ENCODE measurements at places on chromosomes 13 and 19.

- no peak for DNase-seq
Observed at GRCh38 chr13:33251131-33251661, 34.4 kb downstream of the STARD13 start.

DNA sequence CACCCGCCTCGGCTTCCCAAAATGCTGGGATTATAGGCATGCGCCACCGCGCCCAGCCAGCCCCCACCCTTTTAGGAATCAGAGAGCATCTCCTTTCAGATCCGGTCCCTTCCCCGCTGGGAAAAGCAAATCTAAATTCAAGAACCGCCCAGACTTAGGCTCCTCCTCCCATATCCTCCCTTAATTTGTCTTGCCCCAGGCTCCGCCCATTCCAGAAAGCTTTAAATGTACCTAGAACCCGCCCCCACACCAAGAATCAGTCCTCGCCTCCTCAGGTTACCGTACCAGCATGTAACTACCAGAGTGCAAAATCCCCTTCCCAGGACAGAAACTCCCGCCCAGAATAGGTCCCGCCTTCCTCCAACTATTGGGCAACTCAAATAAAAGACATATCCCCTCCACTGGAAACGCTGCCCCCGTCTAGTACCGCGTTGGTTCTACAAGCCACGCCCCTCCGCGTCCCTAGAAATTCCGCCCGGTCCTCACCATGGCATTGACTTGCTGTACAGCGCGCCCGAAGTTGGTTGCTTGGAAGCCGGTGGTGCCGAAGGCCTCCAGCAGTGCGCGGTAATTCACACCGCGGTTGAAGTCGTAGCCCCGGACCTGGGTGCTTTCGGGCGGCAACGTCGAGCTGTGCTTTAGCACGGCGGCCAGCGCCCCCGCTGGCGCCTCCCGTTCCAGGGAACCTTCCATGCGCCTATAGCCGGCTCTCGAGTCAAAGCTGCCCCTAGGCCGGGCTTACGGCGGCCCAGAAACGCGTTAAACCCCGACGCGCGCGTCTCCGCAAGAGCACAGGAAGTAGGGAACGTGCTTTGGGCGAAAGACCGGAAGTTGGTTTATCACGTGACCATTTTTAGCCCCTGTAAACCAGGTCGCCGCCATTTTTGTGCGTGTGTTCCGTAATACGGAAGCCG lies at the start of gene DHPS:
DHPS (minus strand) TSS at position 807 of the 914 bp plus-strand sequence; CDS start at position 693, 114 bp downstream.
- DNase-seq: peak; percentile 83

DNA sequence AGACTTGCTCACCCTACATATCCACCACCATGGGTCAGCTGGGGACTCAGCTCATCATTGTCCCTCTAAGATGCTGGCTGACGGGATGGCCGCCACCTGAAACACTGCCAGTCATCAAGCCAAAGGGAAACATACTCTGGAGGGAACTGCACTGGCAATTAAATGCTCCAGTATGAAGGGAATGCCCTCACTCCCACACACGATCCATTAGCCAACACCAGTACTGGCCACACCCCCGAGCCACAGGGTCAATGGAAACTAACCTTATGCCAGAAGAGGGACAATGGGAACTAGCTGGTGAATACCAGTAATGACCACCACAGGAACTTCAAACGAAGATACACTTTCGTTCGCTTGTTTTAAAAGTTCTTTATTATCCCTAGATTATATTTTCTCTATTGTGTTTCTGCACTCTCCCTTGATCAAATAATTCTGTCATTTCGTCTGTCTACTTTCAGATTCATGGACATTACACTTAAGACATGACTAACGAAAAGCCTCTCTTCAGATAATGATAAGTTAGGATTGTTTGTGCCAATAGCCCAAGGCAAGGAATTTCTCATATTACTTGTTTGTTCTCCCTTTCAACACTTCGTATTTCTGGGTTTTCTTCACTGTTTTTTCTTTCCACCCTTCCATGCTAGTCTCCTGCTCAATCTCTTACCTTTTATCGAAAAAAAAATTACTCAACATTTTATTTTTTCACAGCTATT lies 1.7 kb upstream of the ZNF507 start:
- no peak for DNase-seq

GRCh38 chr19:33306191-33306590 lies 3.9 kb upstream of the CEBPA start:
- DNase-seq: no peak

GRCh38 chr19:46435009-46435408 lies 6.3 kb upstream of the PNMA8C start:
- DNase-seq: no peak

- no peak for DNase-seq
Observed at GRCh38 chr19:34994643-34995541, 5.2 kb upstream of the GRAMD1A start.

- DNase-seq: no peak
Observed at GRCh38 chr13:48110132-48110868, 15.4 kb upstream of the MED4 start.

DNA sequence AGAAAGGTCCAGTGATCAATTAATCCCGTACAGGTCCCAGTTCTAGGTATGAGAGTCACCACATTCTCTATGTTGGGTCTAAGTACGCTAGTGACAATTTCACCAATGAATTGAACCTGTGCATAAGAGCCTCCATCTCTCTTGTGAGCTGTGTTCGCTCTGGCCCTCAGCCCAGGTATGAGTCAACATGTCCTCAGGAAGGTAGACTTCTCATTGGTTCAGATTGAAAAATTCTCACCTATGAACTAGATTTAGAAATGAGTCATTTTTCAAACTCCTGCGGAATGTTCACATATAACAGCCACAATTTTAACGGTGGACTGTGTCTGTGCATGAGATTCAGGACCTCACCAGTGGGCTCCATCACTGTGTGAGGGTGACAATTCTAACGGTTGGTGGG lies 12.7 kb upstream of the ZNF43 start:
- DNase-seq: no peak

- no peak for DNase-seq
Observed at GRCh38 chr19:39314016-39314728, 6.5 kb downstream of the LRFN1 start.

DNA sequence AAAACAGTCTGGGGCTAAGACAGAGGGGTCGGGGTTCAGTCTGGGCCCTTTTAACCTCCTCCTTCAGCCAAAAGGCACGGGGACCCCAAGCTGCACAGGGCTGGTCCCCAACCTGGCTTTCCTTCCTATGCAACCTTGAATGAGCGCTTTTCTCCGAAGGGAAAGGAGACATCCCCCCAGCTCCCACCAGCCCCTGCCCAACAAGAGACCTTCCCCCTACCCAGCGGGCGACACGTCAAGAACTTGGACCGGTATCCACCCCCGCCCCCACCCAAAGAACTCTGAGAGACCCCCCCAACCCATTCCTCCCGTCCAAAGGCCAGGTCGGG lies 35.0 kb upstream of the NANOS3 start:
- DNase-seq: no peak

DNA sequence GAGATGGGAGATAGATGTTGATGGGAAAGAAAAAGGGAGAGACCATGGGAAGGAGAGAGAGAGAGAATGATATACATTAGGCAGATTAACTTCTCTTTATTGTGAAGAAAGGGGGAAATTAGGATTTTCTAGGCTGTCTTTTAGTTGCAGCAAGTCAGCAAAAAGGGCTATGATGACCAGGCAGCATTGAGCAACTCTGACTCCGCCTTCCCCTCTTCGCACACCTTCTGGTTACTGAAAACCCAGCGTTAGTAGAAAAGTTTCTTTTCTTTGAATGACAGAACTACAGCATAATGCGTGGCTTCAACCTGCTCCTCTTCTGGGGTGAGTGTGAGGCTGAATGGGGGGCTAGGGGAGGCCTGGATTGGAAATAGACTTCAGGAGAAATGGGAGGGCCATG lies at the start of gene ADGRE1:
ADGRE1 (plus strand) TSS at position 264 of the 400 bp plus-strand sequence; CDS start at position 294, 30 bp downstream.
- DNase-seq: no peak

DNA sequence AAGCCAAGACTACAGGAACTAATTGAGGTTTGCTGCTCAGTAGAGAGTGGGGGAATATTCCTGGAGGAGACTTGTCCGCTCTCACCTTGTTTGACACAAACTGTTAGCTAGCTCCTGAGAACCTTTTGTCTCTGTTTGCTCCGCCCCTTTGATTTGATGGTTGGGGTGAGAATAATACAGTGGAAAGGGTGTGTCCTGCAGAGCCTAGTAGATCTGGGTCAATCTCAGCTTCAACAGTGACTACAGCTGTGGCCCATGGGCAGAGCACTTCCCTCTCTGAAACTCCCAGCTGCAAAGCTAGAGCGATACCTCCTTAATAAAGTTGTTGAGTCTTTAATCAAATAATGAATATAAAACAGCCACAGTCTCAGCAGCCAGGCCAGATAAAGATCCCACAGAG lies 576.7 kb downstream of the DIAPH3 start:
- DNase-seq: no peak

- no peak for DNase-seq
Observed at GRCh38 chr13:30142486-30143211, 164.7 kb downstream of the KATNAL1 start.

GRCh38 chr19:39705578-39706188 lies 1.4 kb downstream of the LGALS14 start:
- no peak for DNase-seq

- DNase-seq: no peak
Observed at GRCh38 chr13:97848886-97849285, 104.6 kb upstream of the IPO5 start.

GRCh38 chr13:98228661-98229341 lies 51.7 kb upstream of the RNF113B start:
- no peak for DNase-seq

GRCh38 chr19:7647156-7647555 lies 10.2 kb downstream of the STXBP2 start:
- DNase-seq: no peak

GRCh38 chr13:50380905-50381304 lies 365.7 kb downstream of the KCNRG start:
- no peak for DNase-seq

GRCh38 chr19:11657307-11657706 lies 60.0 kb downstream of the ZNF627 start:
- DNase-seq: no peak

- no peak for DNase-seq
Observed at GRCh38 chr13:113861433-113862030, 2.3 kb downstream of the GAS6 start.

- DNase-seq: no peak
Observed at GRCh38 chr13:94198681-94199080, 280.8 kb downstream of the DCT start.

DNA sequence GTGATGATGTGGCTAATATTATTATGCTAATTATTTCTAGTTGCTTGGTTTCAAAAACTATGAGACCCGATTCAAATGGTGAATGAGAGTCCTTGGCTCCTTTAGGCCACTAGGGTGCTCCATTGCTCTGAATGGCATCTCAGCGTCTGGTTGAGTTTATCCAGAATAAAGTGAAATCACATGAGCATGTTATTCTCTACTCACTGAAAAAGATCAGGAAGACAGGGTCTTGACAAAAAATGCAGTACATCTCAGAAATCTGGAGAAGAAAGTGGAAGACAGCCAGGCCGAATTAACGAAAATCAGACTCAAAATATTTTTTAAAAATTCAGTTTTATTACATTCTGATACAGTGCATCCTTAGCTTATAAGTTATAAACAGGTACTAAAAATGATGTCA lies 516.2 kb downstream of the MYO16 start:
- no peak for DNase-seq

- no peak for DNase-seq
Observed at GRCh38 chr13:33842207-33842606, 24.3 kb downstream of the RFC3 start.

DNA sequence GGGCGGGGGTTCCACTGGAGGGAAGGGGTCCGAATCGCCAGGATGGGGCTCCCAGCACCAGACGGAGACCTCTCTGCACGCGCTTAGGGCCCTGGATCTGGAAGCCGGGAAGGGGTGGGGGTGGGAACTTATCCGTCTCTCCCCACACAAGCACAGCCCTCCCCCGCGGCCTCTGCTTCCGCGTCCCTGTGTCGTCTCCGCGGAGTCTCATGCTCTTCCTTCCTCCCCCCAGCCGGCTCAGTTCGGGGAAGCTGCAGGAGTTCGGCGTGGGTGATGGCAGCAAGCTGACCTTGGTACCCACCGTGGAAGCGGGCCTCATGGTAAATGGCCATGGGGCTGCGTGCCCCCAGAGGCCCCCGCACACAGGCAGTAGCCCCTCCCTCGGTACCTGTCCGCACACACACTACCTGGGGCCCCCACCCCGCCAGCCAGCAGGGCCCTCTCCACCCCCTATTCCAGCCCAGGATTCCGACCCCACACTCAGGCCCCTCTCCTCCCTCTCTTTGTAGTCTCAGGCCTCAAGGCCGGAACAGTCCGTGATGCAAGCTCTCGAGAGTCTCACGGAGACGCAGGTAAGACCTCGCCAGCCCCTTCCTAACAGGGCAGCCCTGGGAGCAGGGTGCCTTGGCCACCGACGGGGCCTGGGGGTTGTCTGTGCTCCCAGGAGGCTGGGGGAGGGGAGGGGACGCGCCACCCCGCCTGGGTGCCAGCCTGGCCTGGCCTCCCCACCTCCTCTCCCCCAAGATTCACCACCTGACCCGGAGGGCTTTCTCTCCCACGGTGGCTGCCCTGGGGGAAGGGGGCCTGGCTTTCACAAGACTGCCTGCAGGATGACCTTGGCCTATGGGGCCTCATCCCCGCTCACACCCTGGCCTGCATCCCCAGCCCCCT lies 3.2 kb downstream of the MIDN start:
- DNase-seq: peak; percentile 61

DNA sequence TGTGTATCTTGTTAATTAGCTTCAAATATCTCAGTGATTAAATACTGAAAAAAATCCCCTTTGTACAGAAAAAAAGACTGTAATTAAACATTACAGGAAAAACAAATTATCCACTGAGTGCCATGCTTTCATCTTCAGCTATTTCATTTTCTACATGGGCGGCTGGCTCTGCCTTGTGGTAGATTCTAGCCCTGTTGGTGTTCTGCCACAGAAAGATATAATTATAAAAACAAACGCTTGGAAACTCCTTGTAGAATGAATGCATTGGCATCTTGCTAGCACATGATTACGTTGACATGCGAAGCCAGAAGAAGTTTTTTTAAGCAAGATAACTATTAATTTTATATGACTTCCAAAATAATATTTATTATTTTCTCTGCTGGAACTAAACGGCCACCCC lies 496.8 kb downstream of the MYO16 start:
- DNase-seq: no peak

- no peak for DNase-seq
Observed at GRCh38 chr19:30001791-30002190, 59.8 kb downstream of the URI1 start.

- DNase-seq: no peak
Observed at GRCh38 chr13:46866150-46866549, 30.7 kb downstream of the HTR2A start.

GRCh38 chr13:24922387-24922744 lies 158.4 kb downstream of the RNF17 start:
- DNase-seq: no peak
